ENCODE measurements at places on chromosomes 5 and 9.

DNA sequence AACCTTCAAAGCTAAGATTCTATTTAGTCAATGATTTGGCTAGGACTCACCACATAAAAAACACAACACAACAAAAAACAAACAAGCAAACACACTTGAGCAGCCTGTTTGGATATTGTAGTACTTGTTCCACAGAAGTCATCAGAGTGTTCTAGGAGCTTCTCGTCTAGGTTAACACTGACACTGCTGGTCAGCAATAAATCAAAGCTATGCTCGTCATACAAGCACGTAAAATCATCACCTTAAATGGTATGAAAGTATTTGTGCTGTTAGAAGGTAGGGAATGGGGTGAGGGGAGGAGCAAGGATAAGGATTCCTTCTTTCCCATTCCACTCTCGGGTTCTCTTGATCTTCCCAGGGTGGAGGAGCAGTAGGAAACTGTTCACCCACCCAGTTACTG, 88.0 kb downstream of the ARL15 start:
- DNase-seq: no peak

GRCh38 chr5:95655575-95655974, 9.0 kb downstream of the RFESD start:
- DNase-seq: no peak

DNA sequence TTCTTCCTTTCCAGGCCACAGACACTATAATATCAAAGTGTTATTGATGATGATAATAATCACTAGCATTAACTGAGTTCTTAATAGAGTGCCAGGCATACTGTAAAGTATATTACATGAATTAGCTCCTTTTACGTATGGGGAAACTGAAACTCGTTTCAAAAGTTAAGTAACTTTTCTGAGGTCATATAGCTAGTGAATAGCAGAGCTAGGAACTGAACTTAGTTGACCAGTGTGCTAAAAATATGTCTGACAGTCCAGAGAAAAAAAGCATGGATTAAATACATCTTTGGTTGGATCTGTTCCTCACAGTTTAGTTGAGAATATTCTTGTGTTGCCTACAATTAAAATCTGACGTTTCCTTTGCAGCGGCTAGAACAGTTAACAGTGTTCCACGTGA, 18.4 kb upstream of the CATSPER3 start:
- DNase-seq: no peak

DNA sequence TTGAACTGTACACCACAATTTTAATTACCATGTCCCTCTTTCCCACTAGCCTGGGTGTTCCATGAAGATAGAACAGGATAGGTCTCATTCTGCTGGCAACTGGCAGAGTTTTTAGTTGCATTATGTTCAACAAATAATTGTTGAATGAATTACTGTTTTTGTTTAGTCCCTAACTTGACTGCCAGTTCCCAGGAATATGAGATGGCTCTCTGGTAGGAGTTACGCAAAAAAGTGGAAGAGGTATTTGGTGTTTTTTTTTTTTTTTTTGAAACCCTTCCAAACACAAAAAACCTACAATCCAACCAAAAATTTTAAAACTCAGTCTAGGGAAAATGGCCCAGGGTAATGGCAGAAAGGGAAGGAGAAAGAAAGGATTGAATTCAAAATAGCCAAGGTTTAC, 153.6 kb downstream of the GNAQ start:
- DNase-seq: no peak

DNA sequence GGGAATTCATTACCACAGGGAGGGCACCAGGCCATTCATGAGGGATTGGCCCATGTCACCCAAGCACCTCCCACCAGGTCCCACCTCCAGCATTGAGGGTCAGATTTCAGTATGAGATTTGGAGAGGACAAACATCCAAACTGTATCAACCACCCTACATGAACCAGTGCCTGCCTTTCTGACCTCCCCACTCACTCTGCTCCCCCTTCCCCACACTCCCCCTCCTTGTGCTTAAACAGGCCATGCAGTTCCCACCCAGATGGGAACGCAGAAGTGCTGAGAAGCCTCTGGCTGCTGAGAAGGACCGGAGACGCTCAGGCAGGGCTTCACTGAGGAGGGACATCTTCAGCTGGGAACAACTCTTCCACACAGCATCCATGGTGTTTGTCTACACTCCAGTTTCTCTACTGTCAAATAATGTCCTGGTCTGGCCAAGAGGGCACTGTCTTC, 30.0 kb upstream of the ADAMTS2 start:
- DNase-seq: no peak

- no peak for DNase-seq
Observed at GRCh38 chr5:50672663-50673062, 6.2 kb downstream of the PARP8 start.

- no peak for DNase-seq
Observed at GRCh38 chr5:37807621-37808301, 32.1 kb downstream of the GDNF start.

- DNase-seq: no peak
Observed at GRCh38 chr9:112056996-112057395, 118.1 kb downstream of the SUSD1 start.

- DNase-seq: no peak
Observed at GRCh38 chr5:31225118-31225517, 31.6 kb downstream of the CDH6 start.

GRCh38 chr5:40826489-40827187, 8.4 kb downstream of the RPL37 start:
- DNase-seq: no peak

GRCh38 chr9:130018265-130018664, 24.7 kb downstream of the FNBP1 start:
- no peak for DNase-seq

DNA sequence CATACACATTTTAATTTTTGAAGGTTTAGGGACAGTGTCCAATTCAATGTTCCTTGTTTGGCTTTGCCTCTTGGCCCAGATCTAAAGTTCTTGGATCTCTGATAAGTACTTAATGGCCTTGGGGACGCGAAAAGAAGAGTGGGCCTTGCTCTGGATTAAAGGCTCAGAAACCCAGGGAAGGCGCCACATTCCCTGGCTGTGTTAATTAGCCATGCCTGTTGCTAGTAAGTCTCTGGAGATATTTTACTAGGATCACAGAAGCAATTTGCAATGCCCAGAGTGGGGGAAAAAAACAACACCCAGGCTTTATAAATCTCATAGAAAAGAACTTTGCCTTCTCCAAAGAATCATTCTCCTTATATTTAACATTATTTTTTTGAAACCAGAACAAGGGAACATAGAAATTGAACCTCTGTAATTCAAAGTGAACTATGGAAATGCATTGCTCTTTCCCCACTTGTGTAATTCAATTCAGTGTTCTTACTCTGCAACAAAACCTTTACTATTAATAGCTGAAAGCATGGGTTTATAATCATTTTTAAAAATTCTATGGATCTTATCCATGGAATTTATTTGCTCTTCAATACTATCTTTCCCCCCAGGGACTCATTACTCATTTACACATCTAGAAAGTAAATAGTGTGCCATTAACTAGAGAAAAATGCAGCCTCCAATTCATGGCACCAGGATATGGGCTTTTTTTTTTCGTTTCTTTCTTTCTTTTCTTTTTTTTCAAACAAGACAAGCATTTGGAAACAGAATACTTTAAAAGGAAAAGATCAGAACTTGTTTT, 172.2 kb upstream of the ANKRD55 start:
- DNase-seq: no peak

- no peak for DNase-seq
Observed at GRCh38 chr5:138610918-138611677, 35.9 kb upstream of the HSPA9 start.

DNA sequence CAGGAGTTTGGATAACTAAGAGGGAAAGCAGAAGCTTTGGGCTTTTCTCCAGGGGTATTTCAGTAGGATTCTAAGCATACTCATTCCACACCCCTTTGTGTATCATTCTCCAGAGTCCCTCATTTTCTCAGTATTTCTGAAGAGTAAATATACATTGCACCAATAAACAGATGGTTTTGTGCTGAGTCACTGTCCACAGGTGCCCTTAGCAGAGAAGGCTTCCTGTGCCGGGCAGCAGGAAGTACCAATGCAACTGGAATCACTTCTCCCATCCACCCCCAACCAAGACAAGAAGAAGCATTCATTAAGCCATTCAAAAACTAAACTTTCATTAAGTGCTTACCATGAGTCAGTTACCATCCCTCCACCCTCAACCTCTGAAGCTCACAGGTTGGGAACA, 3.6 kb upstream of the CCNJL start:
- DNase-seq: no peak

GRCh38 chr9:126973651-126974529, 59.3 kb downstream of the RALGPS1 start:
- DNase-seq: no peak

GRCh38 chr5:23820765-23821471, 313.5 kb downstream of the PRDM9 start:
- DNase-seq: no peak

- no peak for DNase-seq
Observed at GRCh38 chr9:2655411-2655901, 33.9 kb downstream of the VLDLR start.

DNA sequence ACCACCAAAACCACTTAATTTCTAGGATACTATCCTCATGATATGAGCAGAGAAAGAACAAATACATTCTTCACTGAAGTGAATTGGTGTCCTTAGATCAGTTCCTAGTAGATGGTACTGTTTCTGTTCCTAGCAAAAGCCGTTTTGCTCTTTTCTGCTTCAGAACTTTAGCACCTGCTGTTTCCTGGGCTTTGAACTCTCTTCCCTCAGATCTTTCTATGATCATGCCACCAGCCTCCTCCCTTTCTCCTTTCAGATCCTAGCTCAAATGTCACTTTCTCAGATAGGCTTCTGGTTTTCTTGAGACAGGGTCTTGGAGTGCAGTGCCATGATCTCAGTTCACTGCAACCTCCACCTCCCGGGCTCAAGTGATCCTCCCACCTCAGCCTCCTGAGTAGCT, 118.0 kb downstream of the EGFLAM start:
- no peak for DNase-seq

DNA sequence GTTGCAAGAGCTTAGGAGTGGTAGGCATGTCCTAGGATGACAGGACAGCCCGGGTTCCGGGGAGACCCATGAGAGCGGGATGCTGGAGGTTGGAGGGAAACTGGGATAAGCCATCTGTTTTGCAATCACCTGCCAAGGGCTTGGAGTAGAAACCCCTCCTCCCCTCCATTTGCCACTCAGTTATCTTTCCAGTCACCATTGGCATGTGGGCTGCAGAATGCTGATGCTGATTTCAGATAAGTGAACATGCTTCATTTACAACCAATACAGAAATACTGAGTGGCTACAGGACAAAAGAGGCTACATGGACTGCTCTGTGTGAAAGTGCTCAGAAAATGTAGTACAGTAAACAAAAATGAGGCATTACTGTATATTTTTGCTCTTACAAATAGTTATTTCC, 93.4 kb upstream of the KIF2A start:
- no peak for DNase-seq

GRCh38 chr9:17625644-17626388, 47.0 kb downstream of the SH3GL2 start:
- no peak for DNase-seq

DNA sequence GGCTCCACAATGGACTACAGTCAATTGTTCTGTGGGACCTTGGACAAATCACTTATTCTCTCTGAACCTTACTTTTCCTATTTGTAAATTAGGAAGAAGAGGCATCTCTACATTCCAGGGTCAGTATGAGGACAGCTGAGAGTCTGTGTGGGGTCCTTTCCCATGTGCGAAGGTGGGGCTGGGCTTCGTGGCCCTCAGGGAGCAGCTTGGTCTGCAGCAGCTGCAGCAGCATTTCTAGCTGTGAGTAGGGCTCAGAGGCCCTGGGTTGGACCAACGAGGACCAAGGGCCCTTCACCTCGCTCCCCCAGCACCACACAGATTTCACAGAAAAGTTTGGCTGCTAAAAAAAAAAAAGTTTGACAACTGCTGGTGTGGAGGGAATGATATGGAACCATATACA, 9.4 kb upstream of the DDX41 start:
- DNase-seq: no peak

DNA sequence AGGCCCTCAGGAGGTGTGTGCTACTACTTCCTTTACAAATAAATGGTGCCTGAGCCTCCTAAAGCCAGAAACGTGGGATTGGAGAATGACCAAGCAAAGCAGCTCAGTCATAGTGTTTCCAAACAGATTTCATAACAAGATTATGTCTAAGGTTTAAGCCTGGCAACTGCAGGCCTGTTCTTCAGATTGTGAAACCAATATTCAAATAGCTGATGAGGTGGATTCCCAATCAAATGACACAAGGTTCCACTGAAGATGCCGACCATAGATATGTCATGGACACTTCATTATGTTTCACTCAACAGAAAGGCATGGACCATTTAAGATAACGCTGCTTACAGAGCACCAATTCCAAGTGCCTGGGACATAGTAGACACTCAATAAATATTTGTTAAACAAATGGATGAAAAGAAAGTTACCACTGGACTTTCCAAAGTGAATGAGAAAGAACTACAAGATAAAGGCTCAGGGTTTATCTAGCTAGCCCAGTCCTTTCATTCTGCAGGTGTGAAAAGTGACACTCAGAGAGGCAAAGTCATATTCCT, 189.5 kb downstream of the ACTL7B start:
- no peak for DNase-seq

DNA sequence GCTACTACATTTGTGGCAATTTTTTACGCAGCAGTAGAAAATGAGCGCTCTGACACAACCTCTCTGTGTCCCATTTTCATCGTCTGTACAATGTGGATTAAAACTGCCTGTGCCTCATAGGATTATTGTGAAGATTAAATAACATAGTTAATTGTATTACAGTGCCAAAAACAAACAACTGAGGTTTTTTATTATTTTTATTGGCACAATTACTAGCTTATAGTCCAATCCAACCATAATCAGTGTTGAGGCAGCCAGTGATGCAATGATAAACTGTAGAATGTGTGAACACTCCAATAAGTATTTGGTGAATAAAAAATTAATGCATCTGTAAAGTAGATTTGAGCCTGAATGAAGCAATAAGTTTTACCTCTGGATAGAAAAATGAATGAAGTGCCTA, 588.3 kb downstream of the DNAH5 start:
- no peak for DNase-seq

DNA sequence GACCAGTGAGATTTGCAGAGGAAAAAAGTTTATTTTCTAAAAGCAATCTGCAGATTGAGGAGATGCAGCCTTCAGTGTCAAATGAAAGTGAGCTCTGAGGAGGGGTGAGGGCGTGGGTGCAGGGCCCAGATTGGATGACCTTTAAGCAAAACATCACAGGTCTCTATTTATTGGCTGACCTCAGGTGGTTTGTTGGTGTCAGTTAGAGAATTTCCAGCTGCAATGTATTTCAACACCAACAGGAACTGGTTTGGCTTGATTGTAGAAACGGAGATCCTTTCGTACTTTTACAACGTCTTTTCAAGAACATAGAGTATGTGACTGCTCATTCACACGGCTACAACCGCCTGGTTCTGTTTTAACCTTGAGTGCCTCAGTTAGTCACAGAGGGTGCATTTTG, 1069.1 kb downstream of the EFNA5 start:
- no peak for DNase-seq

DNA sequence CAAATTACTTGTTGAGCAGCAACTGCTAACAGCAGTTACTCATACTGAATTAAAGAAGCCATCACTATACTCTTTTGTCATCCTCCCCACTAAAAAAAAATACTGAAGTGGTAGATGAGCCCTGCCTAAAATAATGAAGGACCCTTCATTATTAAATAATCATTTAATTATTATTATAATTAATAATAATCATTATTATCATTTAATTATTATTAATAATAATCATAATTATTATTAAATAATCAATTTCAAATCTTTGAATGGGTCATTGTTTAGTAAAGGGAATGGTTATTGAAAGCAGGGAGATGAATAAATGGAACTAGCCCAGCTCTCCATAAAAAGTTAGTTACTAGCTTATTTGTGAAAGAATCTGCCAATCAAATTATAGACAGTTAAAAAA, 396.4 kb downstream of the NFIB start:
- no peak for DNase-seq

Measured in NCI-H187 (cell line).